ENCODE measurements at places on chromosomes 7 and 10.

DNA sequence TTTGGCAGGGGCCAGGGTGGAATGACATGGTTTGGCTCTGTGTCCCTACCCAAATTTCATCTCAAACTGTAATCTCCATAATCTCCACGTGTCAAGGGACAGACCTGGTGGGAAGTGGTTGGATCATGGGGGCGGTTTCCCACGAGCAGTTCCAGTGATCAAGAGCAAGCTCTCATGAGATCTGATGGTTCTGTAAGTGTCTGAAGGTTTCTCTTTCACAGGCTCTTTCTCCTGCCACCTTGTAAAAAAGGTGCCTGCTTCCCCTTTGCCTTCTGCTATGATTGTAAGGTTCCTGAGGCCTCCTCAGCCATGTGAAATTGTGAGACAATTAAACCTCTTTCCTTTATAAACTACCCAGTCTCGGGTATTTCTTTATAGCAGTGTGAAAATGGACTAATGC, 188.3 kb downstream of the CHCHD3 start:
- no peak for DNase-seq

DNA sequence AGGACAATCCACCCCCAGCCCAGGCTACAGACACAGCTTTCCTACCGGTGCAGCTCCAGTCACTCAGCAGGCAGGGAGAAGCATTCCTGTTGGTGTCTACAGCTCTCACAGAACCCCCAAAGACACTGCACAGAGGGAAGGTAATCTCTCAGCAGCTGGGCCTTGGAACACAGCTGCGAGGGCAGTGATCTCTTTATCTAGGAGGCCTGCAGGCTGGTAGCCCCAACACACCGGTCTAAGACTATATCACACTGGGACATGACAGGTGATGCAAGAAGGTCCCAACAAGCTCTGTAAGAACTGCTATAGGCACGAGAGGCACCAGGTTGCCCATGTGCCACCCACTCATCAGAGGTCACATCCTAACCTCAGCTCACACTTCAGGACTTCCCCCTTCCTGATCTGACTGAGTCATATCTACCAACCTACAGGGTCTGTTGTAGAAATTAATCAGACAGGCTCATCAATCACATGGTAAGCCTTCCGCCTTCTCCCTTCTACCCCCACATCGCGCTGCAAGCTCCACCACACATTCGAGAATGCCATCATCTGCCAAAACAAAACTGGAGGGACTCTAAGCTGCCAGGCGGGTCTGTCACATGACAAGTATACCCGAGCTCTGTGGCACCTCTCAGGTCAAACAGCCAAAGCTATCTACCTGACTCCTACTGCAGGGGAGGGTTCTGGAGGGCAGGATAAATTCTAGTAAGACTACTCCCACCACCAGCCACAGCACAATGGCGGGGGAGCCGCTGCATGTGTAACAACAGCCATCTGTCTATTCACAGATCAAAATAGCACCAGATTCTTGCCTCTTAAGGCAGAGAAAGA, 26.1 kb downstream of the FAM53B start:
- no peak for DNase-seq

GRCh38 chr7:2641406-2642393, 9.9 kb downstream of the TTYH3 start:
- DNase-seq = peak; percentile 80

GRCh38 chr7:4849390-4849789, 12.4 kb downstream of the PAPOLB start:
- DNase-seq = peak; percentile 38

GRCh38 chr10:86597306-86597705, 57.0 kb upstream of the OPN4 start:
- no peak for DNase-seq

GRCh38 chr7:95737828-95738505, 34.4 kb upstream of the DYNC1I1 start:
- DNase-seq = no peak

GRCh38 chr7:34087892-34088891, 182.9 kb downstream of the BMPER start:
- no peak for DNase-seq

DNA sequence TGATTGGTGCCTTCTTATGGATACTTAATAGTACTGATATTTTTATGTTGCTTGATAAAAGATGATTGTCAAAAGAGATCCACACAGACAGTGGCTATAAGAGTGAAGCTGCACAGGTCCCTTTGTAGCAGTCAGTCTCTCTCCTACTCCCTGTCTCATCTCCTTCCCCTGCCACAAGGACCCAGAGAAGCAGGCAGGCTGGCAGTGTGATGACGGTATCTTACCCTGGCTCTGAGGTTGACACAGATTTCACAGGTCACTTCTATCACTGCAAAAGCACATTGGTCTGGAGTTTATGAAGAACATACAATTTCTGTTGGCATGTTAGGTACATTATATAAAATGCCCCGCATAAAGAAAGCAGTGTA, 64.4 kb upstream of the AHR start:
- DNase-seq = no peak

- DNase-seq = no peak
Measured at GRCh38 chr7:157555313-157555712, 218.5 kb downstream of the DNAJB6 start.

GRCh38 chr10:17730667-17731066, 21.3 kb upstream of the TMEM236 start:
- no peak for DNase-seq

DNA sequence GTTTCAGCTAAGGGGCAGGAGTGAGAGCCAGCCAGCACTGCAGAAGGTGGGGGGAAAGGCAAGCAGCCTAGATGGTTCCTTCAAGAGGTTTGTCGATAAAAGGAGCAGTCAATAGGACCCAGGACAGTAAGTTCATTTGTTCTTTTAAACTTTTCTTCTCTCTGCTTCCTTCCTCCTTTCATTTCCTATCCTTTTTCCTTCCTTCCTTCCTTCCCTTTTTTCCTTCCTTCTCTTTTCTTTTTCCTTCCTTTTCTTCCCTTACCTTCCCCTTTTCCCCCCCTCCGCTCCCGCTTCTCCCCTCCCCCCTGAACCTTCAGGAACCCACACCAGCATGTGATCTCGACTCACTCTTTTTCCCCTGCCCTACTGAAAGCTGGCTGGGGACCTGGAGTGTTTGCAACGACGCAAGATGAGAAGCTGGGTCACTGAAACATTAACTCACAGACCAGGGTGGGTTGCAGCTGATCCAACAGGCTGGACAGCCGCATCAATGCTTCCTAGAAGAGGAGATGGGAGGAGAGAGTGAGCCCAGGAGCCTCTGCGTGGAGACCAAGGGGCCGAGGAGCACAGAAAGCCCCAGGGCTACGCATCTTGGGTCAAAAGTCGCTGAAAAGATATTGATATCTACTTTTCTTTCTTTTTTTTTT, 103.4 kb upstream of the SDK1 start:
- no peak for DNase-seq

DNA sequence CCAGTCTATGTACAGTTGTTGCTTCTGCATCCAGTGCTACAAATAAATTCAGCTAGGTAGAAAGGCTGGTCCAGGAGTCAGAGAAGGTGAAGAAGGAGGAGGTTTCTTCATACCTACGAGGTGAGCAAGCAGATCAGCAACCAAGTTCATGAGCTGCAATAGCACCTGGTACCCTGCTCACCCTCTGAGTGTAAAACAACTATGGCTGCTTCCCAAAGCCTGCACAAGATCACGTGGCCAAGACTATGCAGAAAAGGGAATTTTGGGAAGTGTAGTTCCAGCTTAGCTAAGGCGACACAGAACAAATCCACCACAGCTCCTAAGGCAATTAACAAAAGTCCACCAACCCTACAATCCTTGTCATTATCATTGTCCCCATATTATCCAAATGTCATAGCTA, 95.9 kb upstream of the AUTS2 start:
- peak; percentile 1 for DNase-seq

GRCh38 chr10:63052083-63052482, 81.0 kb upstream of the NRBF2 start:
- no peak for DNase-seq

- no peak for DNase-seq
Measured at GRCh38 chr10:33327751-33328150, 6.7 kb downstream of the NRP1 start.

DNA sequence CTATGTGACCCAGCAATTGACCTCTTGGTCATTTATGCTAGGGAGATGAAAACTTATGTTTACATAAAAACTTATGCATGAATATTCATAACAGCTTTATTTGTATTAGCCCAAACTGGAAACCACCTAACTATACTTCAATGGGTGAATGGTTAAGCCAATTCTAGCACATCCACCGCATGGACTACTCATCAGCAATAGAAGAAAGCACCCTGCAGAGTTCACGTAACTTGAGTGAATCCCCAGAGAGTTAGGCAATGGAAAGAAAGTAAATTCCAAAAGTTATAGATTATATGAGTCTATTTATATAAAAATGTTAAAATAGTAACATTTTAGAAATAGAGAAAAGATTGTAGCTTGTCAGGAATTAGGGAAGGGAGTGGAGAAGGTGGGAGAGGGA, 60.2 kb upstream of the NRG3 start:
- DNase-seq = no peak

DNA sequence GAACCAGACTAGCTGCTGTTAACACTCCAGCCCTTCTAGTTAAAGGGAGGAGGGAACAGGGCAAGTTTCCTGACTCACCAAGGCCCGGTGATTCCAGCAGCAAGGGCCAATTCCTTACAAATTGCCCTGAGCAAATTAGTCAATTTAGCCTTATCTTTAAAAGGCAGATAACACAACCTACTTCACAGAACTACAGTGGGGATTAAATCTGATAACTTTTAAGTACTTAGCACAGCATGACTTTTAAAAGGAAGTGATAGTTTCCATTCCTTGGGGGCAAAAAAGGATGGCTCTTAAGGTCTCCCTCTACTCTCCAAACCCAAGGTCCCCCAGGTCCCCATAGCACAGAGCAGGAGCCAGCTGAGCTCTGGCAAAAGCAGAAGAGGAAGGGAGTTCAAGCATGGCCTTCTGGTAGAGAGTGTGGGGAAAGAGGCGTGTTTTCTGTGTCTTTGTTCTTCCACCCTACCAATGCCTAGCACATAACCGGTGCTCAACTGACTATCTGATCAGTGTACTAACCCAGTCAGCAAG, 4.0 kb downstream of the CDCA7L start:
- DNase-seq = no peak

DNA sequence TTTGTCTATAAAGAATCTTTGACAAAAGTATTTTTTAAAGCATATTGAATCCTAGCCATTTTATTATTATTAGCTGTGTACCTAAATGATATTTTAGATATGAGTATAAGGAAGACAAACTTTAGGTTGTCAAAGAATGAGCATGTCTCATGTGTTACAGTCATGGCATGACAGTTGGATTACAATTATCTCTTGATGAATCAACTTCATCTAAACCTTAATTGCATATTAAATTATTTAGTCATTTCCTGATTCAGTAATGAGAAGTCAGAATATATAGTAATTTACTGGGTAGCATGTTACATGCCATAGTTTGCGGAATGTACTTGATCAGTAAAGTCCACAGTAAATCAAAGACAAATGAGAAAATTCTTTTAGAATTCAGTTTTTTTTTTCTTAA, 59.2 kb downstream of the MAPK8 start:
- no peak for DNase-seq

DNA sequence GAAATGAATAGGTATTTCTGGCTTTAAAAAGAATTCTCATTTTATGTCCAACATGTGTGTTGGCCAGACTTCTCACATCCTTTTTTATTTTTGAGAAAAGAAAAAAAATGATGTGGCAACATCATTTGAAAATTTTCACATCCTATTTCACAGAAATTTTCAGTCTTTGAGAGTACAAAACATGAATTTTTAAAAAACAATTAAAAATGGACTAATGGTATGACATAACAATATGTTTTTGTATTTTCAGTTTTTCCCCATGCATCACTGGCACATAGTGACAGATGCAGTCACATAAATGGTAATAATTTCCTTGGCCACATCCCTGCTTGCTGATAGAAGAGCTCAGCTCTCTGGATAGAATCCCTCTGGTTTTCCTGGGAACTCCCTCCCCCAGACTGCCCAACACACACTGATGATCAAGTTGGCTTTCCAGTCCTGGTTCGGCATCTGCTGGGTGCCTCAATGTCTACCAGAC, 188.5 kb upstream of the AGR3 start:
- DNase-seq = no peak

DNA sequence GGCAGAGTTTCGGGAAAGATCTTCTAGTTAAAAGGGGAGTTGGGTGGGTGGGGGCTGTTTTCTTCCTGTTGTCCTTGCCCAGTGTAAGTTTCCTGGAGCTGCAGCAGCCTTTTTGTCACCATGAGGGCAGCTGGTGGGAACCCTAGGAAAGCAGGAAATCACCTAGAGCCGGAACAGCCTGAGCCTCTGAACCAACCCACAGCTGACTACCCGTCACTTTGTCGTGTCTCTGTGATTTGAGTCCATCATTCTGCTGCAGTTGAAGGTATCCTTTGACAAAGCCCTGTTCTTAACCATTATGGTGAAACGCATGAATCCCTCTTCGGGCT, 1.2 kb upstream of the C10orf143 start:
- no peak for DNase-seq

DNA sequence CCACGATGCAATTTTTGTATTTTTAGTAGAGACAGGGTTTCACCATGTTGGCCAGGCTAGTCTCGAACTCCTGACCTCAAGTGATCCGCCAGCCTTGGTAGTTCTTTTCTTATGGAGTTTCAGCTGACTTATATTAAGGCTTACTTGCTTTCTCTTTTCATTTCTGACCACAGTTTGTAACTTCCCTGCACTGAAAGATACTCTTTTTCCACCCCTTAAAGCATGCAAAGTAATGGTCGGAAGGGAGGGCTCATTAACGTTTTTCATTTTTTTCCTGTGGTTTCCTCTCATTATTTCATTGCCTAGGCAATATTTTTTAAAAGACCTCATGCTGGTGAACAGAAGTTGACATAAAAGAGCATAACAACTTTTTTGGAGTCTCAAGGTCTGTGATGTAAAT, 27.0 kb downstream of the ADRB1 start:
- no peak for DNase-seq

GRCh38 chr7:112648781-112649180, 141.4 kb downstream of the TMEM168 start:
- no peak for DNase-seq

DNA sequence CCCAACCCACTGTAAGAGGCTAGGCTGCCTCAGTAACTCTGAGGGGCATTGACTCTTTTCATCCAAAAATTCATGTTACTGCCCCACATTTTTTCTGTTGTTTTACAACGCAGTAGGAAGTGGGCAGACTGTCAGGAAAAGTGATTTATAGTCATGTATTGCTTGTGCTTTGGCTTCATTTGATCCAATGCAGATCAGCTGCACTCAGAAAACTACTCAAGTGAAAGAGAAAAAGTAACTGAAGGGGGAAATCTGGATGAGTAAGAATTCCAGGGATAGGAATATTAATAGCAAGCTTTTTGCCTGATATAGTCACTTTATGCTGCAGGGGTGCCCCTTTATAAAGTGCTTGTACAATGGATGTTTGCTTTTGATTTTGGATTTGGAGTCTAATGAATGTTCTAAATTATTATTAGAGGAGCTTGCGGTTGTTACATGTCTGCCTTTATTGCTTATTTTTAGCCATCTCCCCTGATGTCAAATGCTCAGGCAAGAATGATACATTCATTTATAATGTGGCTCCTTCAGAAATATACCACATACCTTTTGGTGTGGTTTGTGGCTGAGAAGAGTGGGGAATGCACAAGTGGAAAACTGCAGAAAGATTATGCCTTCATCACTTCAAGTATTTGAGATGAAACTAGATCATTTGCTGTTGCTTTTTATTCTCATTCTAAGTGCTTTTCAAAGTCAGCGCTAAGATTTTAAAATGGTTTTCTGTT, 86.1 kb downstream of the EGFR start:
- DNase-seq = no peak

Data from midbrain (tissue), 1 donor.